ENCODE measurements at places on chromosomes 1 and 21. TPM values are rescaled to one million over a fixed set of nuclear protein-coding genes. Genes with fewer than 3 reads are reported as not detected.
A peak's percentile ranks its signal among the peaks of the same experiment; 100 is the strongest.

DNA sequence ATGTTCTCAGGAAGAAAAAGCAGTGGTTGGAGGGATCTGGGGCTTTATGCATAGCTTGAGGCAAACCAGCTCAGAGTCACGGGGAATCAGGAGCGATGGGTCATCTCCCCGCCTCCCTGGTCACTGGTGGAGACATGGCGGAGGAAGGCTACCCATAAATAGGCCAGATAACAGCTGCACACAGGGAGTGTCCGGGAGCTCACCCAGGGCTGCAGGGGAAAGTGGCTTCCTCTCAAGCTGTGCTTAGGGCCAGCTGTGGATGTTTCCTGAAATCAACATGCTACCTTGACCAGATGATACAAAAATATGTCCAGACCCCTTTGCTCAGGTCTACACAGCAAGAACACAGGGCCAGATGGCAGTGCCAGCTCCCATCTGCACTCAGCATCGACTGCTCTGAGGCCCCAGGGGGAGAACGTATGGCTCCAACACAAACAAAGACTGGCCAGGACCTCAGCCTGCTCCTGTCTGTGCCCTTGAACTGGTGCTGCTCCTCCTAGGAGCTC is 27.1 kb upstream of the RERE start:
- DNase-seq, result peak; percentile 52

DNA sequence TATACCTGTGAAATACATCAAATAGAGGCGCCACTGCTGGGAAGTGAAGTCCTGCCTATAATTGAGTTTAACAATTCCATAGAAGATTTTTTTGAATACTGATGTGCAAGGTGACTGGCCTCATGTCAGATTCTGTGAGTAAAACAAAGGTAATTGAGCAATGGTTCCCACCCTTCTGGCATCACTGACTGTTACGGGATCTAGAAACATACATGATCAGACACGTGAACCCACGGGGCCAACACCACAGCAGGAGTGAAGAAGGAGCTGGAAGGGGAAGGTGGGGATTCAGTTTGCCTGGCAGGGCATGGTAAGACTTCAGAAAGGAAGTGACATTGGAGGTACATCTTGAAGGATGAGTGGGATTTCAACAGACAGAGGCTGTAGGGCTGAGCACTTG is 270.2 kb downstream of the DISC1 start:
- DNase-seq, result no peak

FLG2 gene
- polyA plus RNA-seq, result not detected

INSRR gene
- polyA plus RNA-seq, result 0.04 TPM

GRCh38 chr1:11874624-11875023 is 15.9 kb upstream of the NPPB start:
- DNase-seq, result no peak

GRCh38 chr1:237884237-237884636 is 6.5 kb downstream of the ZP4 start:
- DNase-seq, result no peak

S100A1 gene
- polyA plus RNA-seq, result 13.5 TPM

DNA sequence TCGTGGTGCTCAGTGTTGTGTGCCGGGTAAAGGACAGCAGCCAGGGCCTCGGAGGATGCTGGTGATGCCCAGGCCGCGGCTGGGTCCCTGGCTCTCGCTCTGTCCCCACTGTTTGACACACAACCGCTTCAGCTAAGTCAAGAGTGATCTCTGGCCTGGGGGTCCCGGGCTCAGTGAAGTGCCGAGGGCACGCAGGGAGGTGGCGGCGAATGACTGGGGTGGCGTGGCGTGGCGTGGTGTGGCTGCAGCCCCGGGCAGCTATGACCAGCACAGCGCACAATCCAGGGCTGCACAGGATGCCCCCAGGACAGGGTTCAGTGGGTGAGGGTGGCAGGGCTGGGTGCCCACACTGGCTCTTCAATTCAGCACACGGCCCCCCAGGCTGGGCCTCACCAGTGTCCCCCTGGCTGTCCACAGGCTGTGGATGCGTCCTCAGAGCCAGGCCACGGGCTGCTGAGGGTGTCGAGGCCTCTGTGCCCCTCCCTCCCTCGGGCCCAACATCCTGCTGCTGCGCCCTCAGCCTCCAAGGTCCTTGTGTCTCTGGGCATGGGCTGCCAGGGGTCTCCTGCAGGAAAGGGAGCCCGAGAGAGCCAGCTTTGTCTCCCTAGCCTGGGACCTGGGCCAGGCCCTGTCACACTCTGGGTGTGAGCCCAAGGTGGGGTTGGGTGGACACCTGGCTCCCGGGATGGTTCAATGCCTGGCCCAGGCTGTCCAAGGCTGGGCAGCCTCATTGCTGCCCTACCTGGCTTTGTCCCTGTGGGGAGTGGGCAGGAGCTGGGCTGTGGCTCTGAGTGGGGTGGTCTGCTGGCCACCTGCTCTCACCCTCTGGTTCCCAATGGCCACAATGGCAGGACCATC is 12.0 kb upstream of the SKI start:
- DNase-seq, result no peak

- DNase-seq, result no peak
Observed at GRCh38 chr1:44851308-44851707, 8.3 kb upstream of the PTCH2 start.

CACNA1S gene
- 0.24 TPM for polyA plus RNA-seq

ELAPOR1 gene
- polyA plus RNA-seq, result 5.9 TPM

ZFYVE9 gene
- 3.6 TPM for polyA plus RNA-seq

GRCh38 chr1:234702342-234703000 is 92.5 kb upstream of the IRF2BP2 start:
- DNase-seq, result no peak

DNA sequence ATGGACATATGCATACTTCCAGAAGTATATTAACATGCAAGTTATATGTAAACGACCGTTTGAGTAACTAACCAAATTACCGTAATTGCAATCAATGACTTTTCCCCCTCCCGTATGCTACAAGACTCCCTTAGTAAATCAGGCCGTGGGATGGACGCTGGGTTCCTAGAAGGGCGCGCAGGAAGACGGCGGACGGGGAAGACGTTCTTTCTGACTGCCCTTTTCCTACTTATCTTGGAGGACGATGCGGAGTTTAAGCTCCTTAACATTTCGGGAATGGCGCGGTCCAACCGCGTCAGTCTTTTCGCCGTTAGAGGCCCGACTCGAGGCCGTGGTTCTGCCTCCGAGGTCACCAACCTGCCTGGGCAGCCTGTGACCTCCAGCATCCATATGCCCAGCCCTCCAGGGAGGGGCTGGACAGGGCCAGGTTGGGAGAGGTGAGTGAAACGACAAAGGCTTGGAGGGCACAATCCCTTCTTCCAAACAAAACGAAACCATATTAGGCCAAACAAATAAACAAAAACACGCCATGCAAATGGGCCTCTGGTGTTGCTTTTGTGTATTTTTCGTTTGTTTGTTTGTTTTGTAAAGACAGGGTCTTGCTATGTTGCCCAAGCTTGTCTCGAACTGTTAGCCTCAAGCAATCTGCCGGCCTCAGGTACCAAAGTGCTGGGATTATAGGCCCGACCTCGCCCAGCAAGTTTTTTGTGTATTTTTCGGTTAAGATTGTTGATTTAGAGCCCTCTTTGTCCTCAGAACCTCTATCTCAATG is 873 bp upstream of the PI4KB start:
- peak; percentile 31 for DNase-seq

BRINP3 gene
- polyA plus RNA-seq, result 61.2 TPM

DNA sequence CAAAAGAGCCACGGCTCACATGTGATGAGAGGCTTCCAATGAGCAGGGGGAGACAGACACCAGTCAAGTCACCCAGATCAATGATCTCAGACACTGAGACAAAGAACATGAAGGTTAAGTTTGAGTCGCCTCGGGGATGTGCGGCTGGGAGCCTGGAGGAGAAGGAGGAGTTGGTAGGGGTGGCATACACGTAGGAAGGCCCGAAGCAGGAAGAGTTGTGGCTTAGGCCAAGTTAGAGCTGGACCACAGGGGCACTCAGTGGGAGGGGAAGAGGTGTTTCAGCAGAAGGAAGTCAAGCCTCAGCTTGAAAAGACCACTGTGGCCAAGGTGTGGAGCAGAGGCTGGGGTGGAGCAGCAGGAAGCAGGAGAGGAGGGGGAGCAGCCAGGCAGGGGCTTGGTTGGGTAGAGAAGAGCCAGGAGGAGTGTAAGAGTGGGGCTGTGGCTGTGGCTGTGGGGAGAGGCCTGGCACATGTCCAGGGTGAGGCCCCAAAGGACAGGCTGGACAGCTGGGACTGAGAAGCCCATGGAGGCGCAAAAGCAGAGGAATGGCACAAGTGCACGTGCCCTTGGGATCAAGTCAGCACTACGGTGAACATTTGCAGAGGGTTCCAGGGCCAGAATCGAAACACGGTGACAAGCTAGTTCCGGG is 27.6 kb downstream of the CTNNBIP1 start:
- DNase-seq, result no peak

WNT9A gene
- polyA plus RNA-seq, result 0.45 TPM

DNA sequence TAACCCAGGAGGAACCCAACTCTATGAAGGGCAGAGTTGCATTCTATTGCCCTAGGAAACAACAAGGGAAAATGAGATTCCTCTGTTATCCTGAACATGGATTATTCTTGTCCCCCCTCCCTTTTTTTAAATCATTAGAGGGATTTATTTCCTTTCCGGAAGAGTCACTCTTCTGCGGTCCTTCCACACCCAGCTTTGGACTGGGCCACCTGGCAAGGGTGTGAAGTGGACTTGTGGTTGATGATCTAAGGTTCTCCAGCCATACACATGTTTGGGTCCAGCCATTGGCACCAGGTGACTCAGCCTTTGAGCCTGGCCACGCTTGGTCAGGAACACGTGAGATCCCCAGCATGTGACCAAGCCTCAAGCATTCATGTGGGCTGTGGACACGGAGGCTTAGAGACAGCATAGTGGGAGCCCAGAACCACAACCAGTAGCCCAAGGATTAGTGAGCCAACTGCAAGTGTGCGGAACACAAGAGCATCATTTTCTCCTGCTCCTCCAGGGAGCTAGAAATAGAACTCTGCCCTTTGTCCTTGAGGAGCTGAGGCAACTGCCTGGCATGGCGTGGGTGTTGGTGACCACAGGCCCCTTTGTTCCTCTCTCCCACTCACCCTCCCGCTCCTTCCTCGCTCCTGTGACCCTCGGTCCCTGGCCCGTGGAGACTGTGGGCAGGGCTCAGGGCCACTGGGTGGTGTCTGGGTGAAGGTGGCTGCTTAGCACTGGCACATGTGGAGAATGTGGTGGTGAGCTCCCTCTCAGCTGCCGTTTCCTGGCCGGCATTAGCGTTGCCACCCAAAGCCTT is 50.1 kb downstream of the NENF start:
- DNase-seq, result peak; percentile 81

GRCh38 chr1:21661886-21662285 is 7.3 kb downstream of the RAP1GAP start:
- DNase-seq, result no peak

DNA sequence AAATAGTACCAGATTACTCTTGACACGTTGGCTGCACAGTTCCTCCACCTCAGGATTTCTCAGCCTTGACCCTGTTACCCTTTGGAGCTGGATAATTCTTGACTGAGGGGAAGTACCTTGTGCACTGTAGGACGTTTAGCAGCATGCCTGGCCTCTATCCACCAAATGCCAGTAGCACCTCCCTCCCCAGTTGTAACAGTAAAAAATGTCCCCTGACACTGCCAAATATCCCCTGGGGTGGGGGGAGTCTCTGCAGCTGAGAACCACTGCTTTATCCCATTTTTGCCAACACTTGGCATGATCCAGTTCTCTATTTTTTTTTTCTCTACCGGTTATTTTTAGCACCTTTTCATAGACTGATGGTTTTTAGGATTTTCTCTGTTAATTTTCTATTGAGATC is 34.0 kb downstream of the C1orf198 start:
- no peak for DNase-seq

LAMB3 gene
- polyA plus RNA-seq, result 36.5 TPM

PADI1 gene
- 0.27 TPM for polyA plus RNA-seq

DNA sequence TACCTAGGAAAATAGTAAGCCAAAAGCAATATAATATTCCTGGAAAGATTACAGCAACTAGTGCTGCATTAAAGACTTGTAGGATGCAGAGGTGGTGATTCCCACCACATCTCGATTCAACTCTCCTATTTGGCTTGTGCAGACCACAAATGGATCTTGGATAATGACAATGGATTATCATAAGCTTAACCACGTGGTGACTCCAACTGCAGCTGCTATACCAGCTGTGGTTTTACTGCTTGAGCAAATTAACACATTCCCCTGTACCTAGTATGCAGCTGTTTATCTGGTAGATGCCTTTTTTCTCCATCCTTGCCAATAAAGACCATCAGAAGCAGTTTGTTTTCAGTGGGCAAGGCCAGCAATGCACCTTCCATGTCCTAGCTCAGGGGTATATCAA is 542.7 kb upstream of the ADGRL4 start:
- DNase-seq, result no peak

TBX15 gene
- polyA plus RNA-seq, result 0.09 TPM

DNA sequence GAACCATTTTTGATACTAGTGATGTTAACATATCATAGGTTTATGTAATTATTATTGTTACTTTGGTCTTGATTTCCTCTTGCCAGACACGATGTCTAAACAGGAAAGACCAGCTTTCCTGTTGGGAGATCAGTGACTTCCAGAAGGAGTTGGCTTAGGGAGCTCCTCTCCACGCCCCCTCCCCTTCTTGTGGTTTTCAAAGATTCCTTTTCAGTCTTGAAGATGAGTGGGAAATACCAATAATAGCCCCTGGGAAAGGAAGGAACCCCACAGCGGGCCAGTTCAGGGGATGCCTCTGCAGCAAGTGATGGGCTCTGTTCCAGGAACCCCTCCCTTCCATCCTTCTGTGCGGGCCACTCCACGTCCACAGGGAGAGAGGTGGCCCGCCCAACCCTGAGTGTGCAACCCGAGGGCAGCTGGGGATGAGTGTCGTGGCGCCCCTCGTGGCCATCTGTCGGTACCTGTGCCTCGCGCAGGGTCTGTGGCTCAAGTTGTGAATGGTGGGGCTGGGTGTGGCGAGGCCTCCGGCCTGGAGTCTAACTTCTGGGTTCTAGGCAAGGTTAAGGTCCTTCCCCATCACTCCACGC is 65.7 kb downstream of the TLR5 start:
- DNase-seq, result no peak

CHI3L2 gene
- polyA plus RNA-seq, result 1.9 TPM

GRCh38 chr21:45505416-45506021 is 36.7 kb downstream of the SLC19A1 start:
- peak; percentile 8 for DNase-seq

DNA sequence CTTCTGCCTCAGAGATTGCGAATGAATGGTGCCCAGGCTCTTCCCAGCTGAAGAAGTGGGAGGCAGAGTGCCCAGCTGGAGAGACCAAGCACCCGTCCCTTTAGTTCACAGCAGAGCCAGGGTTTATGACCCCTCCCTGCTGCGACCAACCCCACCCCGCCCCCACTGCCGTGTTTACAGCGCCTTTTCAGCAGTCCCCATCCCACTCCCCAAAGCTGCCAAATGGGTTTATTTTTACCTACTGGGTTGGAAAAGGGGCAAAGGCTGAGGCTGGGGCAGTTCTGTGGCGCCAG is 23.6 kb downstream of the DYRK3 start:
- DNase-seq, result no peak

Data from small intestine (tissue), 16 donors.